ENCODE measurements at places on chromosomes 3 and 15. TPM values are rescaled to one million over a fixed set of nuclear protein-coding genes. Genes with fewer than 3 reads are reported as not detected.

Gene WDR93
- total RNA-seq = 0.25 TPM

Gene POC1A
- total RNA-seq = 17.5 TPM

Gene PLOD2
- 113 TPM for total RNA-seq

Gene OR5K2
- not detected for total RNA-seq

Gene TBC1D2B
- total RNA-seq = 19.3 TPM

Gene CCDC71
- 12.1 TPM for total RNA-seq

Gene ROPN1B
- total RNA-seq = not detected

Gene ITIH1
- total RNA-seq = not detected

Gene CLSTN2
- total RNA-seq = 0.02 TPM

Gene B3GNT5
- total RNA-seq = 21.6 TPM

Gene LEKR1
- total RNA-seq = 0.73 TPM

Gene AMIGO3
- 0.17 TPM for total RNA-seq

Gene ITPKA
- total RNA-seq = 5.1 TPM

Gene LINGO1
- total RNA-seq = 10.0 TPM

Gene LARP6
- total RNA-seq = 50.6 TPM

Gene PPP1R14D
- 0.33 TPM for total RNA-seq

Gene GPR176
- total RNA-seq = 11.4 TPM

Gene OIP5
- total RNA-seq = 13.0 TPM

Gene PAK6
- 0.71 TPM for total RNA-seq

Gene MTMR10
- total RNA-seq = 17.8 TPM

Gene COL8A1
- not detected for total RNA-seq

Gene PTX3
- total RNA-seq = 1.0 TPM

Gene CD200R1
- total RNA-seq = not detected

Gene SHC4
- total RNA-seq = 0.74 TPM

Gene DOCK3
- total RNA-seq = 0.44 TPM

Gene IGF2BP2
- total RNA-seq = 12.8 TPM

Gene SPINK8
- not detected for total RNA-seq

Gene SKIC8
- total RNA-seq = 109 TPM

Gene FAM227B
- 0.91 TPM for total RNA-seq

Gene HHATL
- not detected for total RNA-seq

Gene MRPL47
- 44.4 TPM for total RNA-seq

Gene PRR23E
- not detected for total RNA-seq

All from A549 treated with Mapracorat at 1 μM for 4 hours (cell line).